HTR-8/SVneo (cell line): ENCODE measurements at places on chromosomes 3 and 15.

- no peak for DNase-seq
These were observed 11.0 kb downstream of the LOXL1 start for GRCh38 chr15:73937296-73937695.

DNA sequence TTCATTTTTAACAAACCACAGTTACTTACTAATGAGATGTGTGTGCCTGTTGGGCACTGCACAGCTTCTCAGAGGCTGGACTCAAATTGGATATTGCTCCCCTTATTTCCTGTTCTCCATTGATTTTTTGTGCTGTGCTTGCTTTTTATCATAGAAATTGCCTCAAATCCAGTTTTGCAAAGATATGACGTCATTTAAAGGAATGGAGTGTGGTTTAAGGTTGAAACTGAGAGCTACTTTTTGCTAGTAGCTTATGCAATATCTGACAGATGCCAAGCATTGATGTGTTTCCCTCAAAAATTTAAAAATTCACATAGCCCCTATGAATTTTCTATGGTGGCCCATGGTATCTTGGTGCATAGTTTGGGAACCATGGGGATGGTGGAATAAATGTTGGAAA is 67.7 kb upstream of the ROPN1 start:
- DNase-seq = no peak

DNA sequence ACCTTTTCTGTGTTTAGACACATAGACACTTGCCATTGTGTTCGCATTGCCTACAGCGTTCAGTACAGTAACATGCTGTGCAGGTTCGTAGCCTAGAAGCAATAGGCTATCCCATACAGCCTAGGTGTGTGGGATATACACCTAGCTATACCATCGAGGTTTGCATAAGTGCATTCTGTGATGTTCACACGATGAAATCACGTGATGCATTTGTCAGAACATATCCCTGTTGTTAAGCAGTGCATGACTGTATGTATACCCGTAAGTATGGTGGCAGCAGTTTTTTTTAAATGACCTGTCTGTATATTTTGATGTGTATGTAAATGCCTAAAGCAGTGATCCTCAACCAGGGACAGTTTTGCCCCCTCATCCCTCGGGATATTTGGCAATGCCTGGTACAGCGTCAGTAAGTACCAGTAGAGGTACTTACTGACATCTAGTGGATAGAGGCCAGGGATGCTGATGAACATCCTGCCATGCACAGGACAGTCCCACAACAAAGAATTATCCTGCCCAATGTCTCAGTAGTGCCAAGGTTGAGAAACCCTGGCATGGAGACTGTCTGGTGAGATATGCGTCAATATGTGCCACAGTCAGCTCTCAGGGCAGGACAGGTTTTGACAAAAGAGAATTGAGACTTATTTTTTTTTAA is 129.1 kb downstream of the HCN4 start:
- DNase-seq = no peak

GRCh38 chr3:12294885-12295580 is 6.2 kb downstream of the PPARG start:
- DNase-seq = no peak

DNA sequence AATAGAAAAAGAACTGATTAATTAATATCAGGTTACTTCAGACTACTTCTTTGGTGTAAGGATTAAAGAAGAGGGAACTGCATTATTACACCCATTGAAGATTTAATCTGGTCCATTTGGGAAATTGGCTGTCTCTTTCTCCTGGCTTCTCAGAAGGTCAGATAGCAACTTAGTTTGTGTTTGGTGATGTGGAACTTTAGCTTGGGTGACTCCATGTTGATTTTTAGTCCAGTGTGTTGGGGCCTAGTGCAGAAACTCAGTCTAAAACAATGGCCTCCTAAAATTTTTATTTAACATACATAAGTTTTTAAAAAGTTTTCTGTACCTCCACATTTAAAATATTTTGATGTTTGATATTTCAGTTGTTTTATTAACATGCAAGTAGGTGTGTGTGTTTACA is 27.6 kb upstream of the GPD1L start:
- no peak for DNase-seq

- no peak for DNase-seq
These were observed 11.9 kb upstream of the TM4SF19 start for GRCh38 chr3:196350067-196350466.

GRCh38 chr15:92629975-92630626 is 25.5 kb downstream of the FAM174B start:
- DNase-seq = no peak

DNA sequence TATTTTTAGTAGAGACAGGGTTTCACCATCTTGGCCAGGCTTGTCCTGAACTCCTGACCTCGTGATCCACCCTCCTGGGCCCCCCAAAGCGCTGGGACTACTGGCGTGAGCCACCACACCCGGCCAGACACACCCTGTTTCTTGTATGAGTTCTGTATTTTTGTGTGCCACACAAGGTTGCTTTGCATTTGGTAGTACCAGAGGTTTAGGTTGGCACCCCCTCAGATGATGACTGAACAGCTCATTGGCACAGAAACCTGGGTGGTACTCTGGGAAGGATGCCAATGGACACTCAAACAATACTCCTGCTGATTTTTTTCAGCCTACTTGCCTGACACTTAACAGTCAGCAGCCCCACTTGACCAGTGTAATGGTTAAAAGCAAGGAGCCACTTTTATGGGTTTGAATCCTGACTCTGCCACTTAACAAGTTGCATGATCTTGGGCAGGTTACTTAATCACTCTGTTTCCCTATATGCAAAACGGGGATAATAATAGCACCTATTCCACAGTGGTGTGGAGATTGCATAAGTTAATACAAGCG is 39.2 kb upstream of the BCL2A1 start:
- no peak for DNase-seq

GRCh38 chr3:28949580-28949979 is 331.3 kb upstream of the RBMS3 start:
- DNase-seq = no peak

GRCh38 chr3:136385457-136385856 is 135.3 kb downstream of the PCCB start:
- DNase-seq = no peak

- peak; percentile 73 for DNase-seq
These were observed 208.4 kb upstream of the NANOGP8 start for GRCh38 chr15:35293353-35294130.

DNA sequence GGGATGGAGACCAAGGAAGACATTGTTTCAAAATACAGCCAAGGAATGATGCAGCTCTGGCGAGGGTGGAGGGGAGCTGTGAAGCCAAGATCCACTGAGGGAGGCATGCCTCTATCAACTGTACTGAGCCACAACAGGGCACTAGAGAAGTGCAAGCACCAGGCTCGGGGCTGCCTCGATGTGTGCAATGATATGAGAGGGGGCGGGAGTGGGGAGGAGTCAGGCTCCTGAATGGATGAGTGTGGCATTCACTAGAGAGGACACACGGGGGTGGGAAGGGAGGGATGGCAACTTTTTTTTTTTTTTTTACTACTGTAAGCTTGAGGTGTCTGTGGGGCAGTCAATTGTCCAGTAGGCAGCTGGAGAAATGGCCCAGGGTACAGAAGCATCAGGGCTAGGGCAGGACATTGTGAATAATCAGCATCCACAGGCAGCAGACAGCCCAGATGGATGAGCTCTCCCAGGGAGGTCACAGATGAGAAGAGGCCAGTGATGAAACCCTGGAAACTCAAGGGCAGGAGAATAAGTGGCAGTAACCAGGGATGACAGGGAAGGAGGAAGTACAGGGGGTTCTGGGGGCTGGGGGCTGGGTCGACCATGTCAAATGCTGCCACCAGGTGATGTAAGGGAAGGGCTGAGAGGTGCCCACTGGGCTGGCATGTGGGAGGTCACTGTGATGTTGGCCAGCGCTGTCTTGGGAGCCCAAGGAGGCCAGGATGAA is 5.9 kb downstream of the STOML1 start:
- no peak for DNase-seq

- DNase-seq = no peak
These were observed 406.2 kb downstream of the FOXP1 start for GRCh38 chr3:71177375-71177774.

DNA sequence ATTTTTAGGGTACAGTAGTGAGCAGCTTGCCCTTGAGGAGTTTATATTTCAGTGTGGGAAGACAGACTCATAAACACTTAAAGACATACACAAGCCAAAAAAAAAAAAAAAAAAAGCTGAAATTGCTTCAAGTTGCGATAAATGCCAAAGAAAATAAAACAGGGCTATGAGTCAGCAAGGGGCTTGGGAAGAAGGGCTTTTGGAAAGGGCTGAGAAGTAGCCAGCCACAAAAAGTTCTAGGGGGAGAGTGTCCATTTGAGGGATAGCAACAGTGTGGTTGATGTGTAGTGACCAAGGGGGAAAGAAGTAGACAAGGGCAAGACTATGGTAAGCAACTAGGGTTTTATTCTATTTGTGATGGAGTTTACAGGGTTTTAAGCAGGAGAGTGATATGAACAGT is 185.5 kb downstream of the ADAMTS9 start:
- no peak for DNase-seq

DNA sequence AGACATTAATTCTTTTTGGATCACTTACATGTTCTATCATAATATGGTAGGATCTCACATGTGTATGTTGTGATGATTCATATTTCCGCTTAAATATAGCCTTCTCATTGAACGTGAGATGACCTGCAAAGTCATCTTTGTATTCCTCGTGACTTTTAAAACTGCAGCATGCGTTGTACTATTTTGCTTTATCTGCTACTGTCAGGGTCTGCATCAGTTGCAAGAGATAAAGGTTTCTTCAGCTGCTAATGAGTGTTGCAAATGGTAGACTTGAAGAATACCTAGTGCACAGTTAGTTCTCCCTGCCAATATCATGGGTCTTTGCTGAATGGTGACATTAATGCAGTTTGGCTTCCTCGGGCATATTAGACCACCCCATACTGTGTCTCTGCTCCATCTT is 31.8 kb downstream of the REC114 start:
- no peak for DNase-seq

DNA sequence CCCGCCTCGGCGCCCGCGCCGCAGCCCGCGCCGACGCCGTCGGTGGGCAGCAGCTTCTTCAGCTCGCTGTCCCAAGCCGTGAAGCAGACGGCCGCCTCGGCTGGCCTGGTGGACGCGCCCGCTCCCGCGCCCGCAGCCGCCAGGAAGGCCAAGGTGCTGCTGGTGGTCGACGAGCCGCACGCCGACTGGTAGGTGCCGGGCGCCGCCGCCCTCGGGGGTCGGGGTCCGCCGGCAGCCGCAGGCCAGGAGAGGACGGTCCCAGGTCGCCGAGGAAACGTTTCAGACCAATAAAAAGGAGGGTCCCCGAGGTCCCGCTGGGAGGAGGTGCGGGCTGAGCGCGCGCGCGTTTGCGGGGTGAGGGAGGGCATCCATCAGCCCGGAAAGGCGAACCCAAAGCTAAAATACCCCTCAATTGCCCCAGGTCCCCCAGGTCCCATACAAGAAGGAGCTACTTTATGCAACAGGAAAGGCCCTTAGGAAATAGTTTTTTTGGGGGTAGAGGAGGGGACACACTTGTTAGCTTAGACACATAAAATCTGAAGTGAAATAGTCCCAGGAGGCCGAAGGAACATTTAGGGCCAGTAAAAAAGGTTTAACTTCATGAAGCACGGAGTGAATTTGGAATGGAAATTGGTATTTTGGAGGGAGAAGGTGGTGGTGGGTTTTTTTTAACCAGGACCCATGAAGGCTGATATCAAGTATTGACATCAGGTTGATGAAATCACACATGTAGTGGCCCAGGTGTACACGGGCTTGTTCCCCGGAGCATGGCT is 739 bp downstream of the SYN2 start:
- DNase-seq = no peak

GRCh38 chr3:156938724-156939123 is 112.6 kb downstream of the LEKR1 start:
- no peak for DNase-seq

DNA sequence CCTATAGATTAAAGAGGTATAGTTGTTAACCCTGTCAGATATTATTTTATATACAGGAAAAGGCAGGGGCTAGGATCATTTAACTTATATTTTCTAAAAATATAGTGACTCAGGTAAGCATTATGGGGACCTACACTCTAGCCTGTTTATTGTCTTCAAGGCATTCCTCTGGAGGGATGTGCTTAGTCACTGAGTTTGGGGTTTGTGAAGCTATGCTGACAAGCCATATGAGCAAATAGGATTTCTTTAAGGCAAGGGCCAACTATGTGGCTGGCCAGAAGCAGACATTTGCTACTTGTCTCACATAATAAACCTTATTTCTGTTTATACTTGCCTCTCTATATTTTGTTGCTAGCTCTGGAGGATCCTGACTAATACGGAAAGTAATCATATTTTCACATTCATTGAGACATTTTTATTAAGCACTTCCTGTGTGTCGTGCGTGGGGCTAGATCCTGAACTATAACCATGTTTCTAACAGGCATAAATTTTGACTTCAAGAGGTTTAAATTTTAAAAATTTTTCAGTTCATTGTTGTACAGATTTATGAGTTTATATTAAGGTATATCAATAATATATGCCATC is 153.4 kb downstream of the OTOL1 start:
- DNase-seq = no peak
